ENCODE measurements at places on chromosomes 2 and 18.

DNA sequence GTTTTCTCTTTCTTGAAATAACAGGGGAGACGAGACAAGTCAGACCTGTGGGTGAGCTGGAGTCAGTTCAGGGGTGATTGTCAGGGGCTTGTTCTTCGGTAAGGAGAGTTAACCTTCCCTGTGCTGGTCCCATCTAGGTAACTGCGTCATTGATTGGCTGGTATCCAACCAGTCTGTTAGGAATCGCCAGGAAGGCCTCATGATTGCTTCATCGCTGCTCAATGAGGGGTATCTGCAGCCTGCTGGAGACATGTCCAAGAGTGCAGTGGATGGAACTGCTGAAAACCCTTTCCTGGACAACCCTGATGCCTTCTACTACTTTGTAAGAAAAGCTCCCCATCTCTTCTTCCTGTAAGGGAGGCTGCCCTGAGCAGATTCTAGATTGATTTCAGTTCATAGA is 21.3 kb downstream of the PLEK start:
- DNase-seq = no peak

DNA sequence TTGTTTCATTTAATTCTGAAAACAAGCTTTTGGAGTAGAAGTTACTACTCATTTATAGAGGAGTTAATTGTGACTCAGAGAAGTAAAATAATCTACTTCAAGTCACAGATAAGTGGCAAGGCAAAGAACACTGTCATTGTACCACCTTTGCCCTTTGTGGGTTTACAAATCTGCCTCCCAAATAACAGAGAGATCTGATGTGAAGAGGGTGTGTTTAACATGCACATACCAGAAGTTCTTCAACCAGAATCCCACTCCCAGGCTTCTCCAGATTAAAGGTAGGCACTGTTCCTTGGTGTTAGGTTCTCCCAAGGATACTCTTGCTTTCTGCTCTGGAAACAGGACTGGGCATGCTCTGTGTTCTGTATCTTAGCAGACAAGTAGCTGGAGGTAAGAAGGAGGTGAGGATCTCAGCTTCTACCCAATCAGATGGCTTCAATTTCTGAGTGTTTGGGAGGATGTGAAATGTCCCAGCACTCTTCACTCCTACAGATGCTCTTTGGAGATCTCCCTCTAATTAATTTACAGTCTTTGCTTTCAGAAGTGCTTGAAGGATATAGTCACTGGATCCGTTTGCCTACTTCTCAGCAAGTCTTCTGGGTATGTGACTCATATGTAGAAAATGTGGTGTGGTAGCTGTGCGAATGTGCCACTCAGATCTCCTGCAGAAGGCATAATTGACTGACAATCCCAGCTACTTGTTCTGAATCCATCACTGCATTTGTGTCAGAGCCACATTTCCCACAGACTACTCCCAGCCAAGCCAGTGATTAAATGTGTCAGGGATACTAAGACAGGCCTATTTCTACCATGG is 111.1 kb downstream of the KLHL14 start:
- no peak for DNase-seq

GRCh38 chr18:13548966-13549879 is 177.1 kb downstream of the FAM210A start:
- no peak for DNase-seq

GRCh38 chr2:44135296-44135695 is 33.4 kb upstream of the PPM1B start:
- DNase-seq = no peak

- no peak for DNase-seq
Measured at GRCh38 chr2:84702941-84703340, 177.9 kb downstream of the TRABD2A start.
